Diencephalon (tissue), 1 donor: ENCODE measurements at places on chromosomes 7 and 10. TPM values are rescaled to one million over a fixed set of nuclear protein-coding genes. Genes with fewer than 3 reads are reported as not detected.

The TACC2 gene
- 21.2 TPM for total RNA-seq

The CYP2C8 gene
- total RNA-seq, result 4.2 TPM

The MMD2 gene
- total RNA-seq, result 8.5 TPM

The SEMA3E gene
- 12.2 TPM for total RNA-seq

The MYH16 gene
- total RNA-seq, result not detected

The ANXA8L1 gene
- not detected for total RNA-seq

The CLRN3 gene
- total RNA-seq, result not detected

The ZWINT gene
- 14.1 TPM for total RNA-seq

The TAS2R3 gene
- 4.6 TPM for total RNA-seq

The SORBS1 gene
- total RNA-seq, result 90.7 TPM

The TMEM72 gene
- 0.69 TPM for total RNA-seq

The SPDYE2 gene
- total RNA-seq, result 0.23 TPM

The TRPV5 gene
- total RNA-seq, result 0.23 TPM

The TRAPPC14 gene
- total RNA-seq, result 16.8 TPM

The CTNNA3 gene
- 9.7 TPM for total RNA-seq

The C10orf143 gene
- total RNA-seq, result 1.4 TPM

The FAM237B gene
- total RNA-seq, result 0.23 TPM
